Epithelial cell of esophagus (primary cell): ENCODE measurements at places on chromosomes 4 and X.

GRCh38 chrX:107504006-107504405 is 54.6 kb downstream of the FRMPD3 start:
- DNase-seq, result no peak

GRCh38 chrX:110286106-110286505 is 31.8 kb downstream of the AMMECR1 start:
- peak; percentile 85 for DNase-seq

DNA sequence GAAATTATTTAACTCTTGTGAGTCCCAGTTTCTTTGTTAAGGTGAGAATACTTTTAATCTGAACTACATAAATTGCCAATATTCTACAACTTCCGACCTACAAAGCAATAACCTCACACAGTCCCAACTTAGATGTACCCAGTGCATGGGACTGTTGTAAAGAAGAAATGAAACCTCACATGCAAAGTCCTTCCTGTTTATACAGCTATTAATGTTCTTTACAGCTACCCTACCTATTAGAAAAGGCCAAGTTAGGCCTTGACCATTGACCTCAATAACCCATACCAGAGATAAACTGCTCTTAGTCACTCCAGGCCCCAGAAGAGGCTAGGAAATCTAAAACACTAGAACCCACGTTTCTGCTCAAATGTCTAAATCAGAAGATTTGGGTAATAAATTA is 920.1 kb upstream of the TENM3 start:
- no peak for DNase-seq

- peak; percentile 14 for DNase-seq
Measured at GRCh38 chrX:104712515-104712914, 146.5 kb downstream of the IL1RAPL2 start.

GRCh38 chr4:6250235-6250983 is 19.2 kb upstream of the WFS1 start:
- peak; percentile 70 for DNase-seq

GRCh38 chrX:39899856-39900776 is 197.6 kb downstream of the BCOR start:
- peak; percentile 68 for DNase-seq

- DNase-seq, result no peak
Measured at GRCh38 chr4:129422277-129422676, 326.3 kb downstream of the C4orf33 start.

- DNase-seq, result peak; percentile 2
Measured at GRCh38 chr4:21948347-21949072, at the start of gene KCNIP4. TSS of gene KCNIP4 (minus strand) at chr4:21948772.

- DNase-seq, result no peak
Measured at GRCh38 chr4:184662236-184662635, 12.7 kb downstream of the PRIMPOL start.

DNA sequence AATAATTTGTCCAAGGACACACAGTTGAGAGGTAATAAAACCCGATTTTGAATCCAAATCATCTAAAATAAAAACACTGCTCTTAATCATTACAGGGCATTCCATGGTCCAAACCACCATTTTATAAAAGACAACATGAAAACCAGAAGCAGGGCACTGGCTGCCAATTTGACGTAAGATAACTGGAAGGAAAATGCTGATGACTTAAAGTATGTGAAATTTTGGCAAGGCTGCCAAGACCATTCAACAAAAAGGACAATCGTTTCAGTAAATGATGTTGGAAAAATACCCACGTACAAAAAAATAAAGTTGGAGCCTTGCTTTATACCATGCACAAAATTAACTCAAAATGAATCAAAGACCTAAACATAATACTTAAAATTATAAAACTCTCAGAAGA is 344.4 kb downstream of the RAPGEF2 start:
- no peak for DNase-seq

- DNase-seq, result peak; percentile 71
Measured at GRCh38 chr4:131258361-131258760, 1890.7 kb upstream of the PCDH10 start.

DNA sequence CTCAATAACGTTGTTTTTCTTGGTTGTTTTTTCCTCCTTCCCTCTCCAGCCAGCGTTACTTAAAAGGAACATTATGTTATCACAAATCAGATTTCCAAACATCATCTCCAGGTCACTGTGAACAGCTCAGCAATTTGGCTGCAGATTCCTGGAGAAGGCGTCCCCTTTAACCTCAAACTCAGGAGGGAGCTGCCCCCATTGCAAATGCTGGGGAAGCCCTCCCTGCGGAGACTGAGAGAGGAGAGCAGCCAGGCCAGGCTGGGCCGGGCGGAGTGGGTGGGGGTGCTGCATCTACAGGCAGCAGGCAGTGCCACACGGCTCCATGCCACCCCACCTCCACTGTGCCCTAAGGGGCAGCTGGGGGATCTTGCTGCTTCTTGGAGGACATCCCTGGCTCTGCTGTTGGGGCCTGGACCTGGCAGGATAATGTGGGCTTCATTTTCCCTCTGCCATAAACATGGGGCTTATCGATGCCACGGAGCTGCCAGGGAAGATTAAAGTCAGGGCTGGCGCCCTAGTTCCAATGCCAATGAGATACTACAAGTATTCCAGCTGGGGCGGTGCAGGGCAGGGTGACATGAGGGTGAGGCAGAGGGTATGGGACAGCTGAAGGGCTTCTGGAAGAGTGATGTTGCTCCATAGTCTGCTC is 148.8 kb downstream of the PJA1 start:
- DNase-seq, result no peak

DNA sequence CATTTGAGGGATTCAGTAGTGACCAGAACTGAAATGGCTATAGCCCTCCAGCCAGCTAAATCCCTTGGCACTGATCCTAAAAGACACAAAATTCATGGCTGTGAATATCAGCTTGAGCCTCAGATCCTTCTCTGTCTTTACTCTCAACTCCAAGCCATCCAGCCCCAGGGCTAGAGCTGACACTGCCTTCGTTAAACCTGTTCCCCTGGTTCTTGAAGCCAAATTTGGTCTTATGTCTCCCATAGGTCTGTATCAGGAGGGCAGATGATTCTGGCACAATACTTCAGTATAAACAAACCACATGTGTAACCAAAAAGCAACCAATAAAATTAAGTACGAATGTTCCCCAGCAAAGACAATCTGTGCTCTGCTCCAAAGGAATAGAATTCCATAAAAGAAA is 78.0 kb downstream of the ANOS1 start:
- DNase-seq, result peak; percentile 74

GRCh38 chr4:69196209-69196965 is 18.2 kb downstream of the UGT2B11 start:
- no peak for DNase-seq

- peak; percentile 63 for DNase-seq
Measured at GRCh38 chr4:25367004-25367621, 9.9 kb upstream of the ANAPC4 start.

GRCh38 chr4:146236216-146236615 is 21.9 kb downstream of the REELD1 start:
- no peak for DNase-seq

DNA sequence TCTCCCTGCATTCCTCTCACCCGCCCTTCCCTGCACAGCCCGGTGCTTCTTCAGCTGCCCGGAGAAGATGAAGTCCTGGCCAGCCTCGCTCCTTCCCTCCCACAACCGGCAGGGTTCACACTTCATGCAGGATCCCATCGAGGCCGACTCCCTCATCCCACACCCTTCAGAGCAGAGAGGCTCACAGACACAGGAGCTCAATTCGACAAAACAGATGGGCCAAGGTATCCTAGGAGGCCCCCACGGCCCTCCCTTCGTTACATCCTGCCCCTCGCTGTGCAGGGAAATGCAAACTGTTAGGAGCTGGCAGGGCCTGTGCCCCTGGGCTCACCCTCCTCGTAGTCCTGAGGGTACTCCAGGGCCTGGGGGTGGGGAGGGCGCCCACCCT is 238.1 kb downstream of the DHRSX start:
- DNase-seq, result no peak

DNA sequence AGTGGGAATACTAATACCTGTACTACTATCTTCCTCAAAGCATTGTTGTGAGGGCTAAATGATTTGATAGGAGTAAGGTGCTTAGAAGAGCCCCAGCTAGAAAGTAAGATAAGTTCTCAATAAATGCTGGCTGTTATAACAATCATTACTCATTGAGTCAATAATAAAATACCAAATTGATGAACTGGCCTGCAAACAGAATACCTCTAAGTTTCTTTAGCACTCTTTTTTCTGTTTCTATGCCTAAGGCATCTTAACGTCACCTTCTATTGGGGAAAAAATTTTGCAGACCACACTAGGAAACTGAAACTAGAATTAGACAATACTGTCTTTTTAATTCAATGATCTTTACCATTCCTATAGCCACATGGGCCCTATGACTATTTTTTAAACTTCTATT is 1.2 kb downstream of the CLTRN start:
- peak; percentile 63 for DNase-seq

- DNase-seq, result no peak
Measured at GRCh38 chr4:54001668-54002365, 62.6 kb downstream of the CHIC2 start.

GRCh38 chr4:128820671-128821070 is 11.2 kb downstream of the JADE1 start:
- DNase-seq, result no peak
